SJSA1 (cell line): ENCODE measurements at places on chromosomes 13 and 19. TPM values are rescaled to one million over a fixed set of nuclear protein-coding genes. Genes with fewer than 3 reads are reported as not detected.

Gene DCAF15
- total RNA-seq: 28.2 and 29.1 TPM in 2 replicates

Gene ZNF723
- total RNA-seq: not detected in 2 replicates

Gene RAB8A
- total RNA-seq: 44.8 and 69.5 TPM in 2 replicates

Gene CAPN12
- total RNA-seq: not detected in 2 replicates

Gene CGB1
- total RNA-seq: 1.00 TPM in 1 of 2 replicates, not detected in the other

Gene NLRP7
- not detected in 2 replicates for total RNA-seq

Gene ERFL
- not detected in 2 replicates for total RNA-seq

Gene SHANK1
- total RNA-seq: not detected in 2 replicates

Gene PRODH2
- not detected in 2 replicates for total RNA-seq

DNA sequence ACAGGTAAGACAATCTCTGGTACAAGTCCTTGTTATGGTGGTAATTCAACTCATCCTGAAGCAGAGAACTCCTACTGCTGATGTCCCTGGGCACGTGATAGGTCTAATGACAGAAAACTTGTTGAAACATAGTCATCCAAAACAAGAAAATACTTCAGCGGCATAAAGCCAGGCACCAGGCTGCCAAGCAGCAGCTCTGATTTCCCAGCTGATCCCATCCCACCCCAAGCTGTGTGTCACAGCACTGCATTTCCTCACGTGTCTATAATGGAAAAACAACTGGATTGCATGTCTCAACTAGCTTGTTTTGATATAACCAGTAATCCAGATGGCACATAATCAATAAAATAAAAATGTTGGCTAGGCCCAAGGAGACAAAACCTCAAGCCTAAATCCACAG is 64.8 kb downstream of the MIPEP start:
- DNase-seq: no peak
- no peak overlapping the region for H3K4me3 ChIP-seq
- no peaks in the 10 kb centered on the region for H3K36me3 ChIP-seq
- no peaks in the 10 kb centered on the region for H3K27me3 ChIP-seq
- H3K4me1 ChIP-seq: no peaks in the 10 kb centered on the region; the same call in 1 of the 2 replicates

- no peaks in the 10 kb centered on the region for H3K27me3 ChIP-seq
- no peak for DNase-seq
Observed at GRCh38 chr13:48656608-48657007, 2.9 kb downstream of the CYSLTR2 start.

- H3K4me1 ChIP-seq: peaks cover 20% of the 10 kb centered on the region
- H3K4me3 ChIP-seq: no peak overlapping the region
- no peak for DNase-seq
- peaks cover under 1% of the 10 kb centered on the region for H3K36me3 ChIP-seq
Observed at GRCh38 chr19:47637550-47637949, 28.6 kb downstream of the BICRA start.

DNA sequence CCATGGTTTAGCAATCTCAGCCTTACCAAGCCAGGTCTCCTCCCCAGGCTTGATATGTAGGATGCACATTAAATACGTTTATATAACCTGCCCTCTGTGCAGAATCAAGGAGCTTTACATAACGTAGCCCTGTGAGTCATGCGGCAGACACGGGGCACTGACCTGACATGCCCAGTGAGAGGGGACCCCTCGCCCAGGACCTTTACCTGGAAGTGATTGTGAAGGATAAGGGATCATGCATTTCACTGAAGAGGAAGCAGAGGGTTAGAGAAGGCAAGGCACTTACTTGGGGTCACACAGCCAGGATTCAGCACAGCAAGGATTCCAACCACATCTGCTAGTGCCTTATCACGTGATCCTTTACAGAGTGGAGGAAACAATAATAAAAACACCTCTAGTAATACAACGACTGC is 18.9 kb upstream of the FOSB start:
- no peak for DNase-seq
- no peaks in the 10 kb centered on the region for H3K27me3 ChIP-seq
- H3K36me3 ChIP-seq: no peaks in the 10 kb centered on the region
- H3K4me1 ChIP-seq: peaks cover 43% of the 10 kb centered on the region
- no peak overlapping the region for H3K4me3 ChIP-seq

DNA sequence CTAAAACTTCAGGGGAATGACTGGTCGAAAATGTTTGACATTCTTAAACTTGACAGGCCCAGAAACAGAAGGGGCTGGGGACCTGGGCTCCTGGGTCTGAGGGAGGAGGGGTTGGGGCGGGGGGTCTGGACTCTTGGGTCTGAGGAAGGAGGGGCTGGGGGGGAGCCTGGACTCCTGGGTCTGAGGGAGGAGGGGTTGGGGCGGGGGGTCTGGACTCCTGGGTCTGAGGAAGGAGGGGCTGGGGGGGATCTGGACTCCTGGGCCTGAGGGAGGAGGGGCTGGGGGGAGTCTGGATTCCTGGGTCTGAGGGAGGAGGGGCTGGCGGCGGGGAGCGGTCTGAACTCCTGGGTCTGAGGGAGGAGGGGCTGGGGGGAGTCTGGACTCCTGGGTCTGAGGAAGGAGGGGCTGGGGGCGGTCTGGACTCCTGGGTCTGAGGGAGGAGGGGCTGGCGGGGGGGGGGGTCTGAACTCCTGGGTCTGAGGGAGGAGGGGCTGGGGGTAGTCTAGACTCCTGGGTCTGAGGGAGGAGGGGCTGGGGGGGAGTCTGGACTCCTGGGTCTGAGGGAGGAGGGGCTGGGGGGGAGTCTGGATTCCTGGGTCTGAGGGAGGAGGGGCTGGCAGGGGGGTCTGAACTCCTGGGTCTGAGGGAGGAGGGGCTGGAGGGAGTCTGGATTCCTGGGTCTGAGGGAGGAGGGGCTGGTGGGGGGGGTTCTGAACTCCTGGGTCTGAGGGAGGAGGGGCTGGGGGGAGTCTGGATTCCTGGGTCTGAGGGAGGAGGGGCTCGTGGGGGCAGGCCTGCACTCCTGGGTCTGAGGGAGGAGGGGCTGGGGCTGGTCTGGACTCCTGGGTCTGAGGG is 5.5 kb upstream of the KLK6 start:
- no peak overlapping the region for H3K4me3 ChIP-seq
- no peaks in the 10 kb centered on the region for H3K4me1 ChIP-seq
- no peak for DNase-seq
- H3K27me3 ChIP-seq: 0 out of 2 replicates have a peak, but pooled peaks cover 10% of the 10 kb centered on the region
- H3K36me3 ChIP-seq: no peaks in the 10 kb centered on the region
- H3K27ac ChIP-seq: no peak overlapping the region

- peak overlapping the region; percentile 15; the same call in 1 of the 2 replicates for H3K4me3 ChIP-seq
- H3K27me3 ChIP-seq: 0 out of 2 replicates have a peak, but pooled peaks cover 2% of the 10 kb centered on the region
- peaks cover 11% of the 10 kb centered on the region for H3K4me1 ChIP-seq
- no peak for DNase-seq
- no peak overlapping the region for H3K27ac ChIP-seq
Observed at GRCh38 chr19:821231-821824, 427 bp downstream of the PLPPR3 start.

- no peak for DNase-seq
- no peak within 1 kb of the TSS for H3K27ac ChIP-seq
- H3K36me3 ChIP-seq: no peaks in the 10 kb centered on the region
Observed at GRCh38 chr19:48755084-48755641, at the start of gene FGF21. Gene FGF21 (plus strand): TSS chr19:48755524. CDS start chr19:48756237, 713 bp downstream.

DNA sequence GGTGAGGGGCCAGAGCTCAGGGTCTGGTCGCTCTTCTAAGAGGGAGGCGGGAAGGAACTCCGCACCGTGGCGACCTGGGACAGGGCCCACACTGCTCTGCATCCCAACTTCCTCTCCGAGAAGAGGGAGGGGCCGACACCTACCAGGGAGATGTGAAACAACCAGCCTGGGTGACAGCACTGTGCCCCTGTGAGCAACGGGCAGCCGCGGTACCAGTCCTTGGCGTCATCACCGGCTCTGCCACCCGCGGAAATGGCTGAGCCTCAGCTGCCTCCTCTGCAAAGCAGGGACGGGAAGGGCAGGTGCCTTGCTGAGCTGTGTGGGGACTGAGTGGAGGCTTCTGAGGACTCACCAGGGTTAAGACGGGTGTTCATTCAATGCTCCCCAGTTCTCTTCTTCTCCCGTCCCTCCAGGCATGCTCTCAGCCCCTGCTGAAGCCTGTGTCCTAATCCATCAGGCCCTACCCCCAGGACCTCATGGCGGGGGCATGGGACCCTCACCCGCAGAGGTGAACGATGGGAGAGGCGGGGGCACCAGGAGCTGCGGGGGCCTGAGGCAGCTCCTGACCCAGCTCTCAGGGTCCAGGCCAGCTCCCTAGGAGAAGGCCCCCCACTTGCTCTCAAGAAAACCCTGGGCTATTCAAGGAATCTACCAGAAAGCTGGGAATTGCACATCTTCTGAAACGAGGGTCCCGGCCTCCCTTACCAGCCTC is 9.3 kb downstream of the ZNF787 start:
- peaks cover 27% of the 10 kb centered on the region for H3K36me3 ChIP-seq
- no peaks in the 10 kb centered on the region for H3K4me1 ChIP-seq
- no peak overlapping the region for H3K27ac ChIP-seq
- no peaks in the 10 kb centered on the region for H3K27me3 ChIP-seq

DNA sequence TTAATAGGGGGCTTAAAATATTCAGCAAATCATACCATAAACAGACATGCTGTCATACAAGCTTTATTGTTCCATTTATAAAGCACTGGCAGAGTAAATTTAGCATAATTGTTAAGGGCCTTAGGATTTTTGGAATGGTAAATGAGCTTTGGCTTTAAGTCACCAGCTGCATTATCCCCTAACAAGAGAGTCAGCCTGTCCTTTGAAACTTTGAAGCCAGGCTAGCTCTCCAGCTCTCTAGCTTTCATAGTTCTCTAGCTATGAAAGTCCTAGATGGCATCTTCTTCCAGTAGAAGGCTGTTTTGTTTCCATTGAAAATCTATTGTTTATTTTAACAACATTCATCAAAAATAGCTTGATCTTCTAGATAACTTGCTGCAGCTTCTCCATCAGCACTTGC is 420.8 kb upstream of the GPC6 start:
- DNase-seq: no peak
- no peaks in the 10 kb centered on the region for H3K27me3 ChIP-seq
- H3K27ac ChIP-seq: peak overlapping the region; percentile 10; the same call in 1 of the 2 replicates
- peaks cover 34% of the 10 kb centered on the region for H3K4me1 ChIP-seq
- peak overlapping the region; percentile 28 for H3K4me3 ChIP-seq

DNA sequence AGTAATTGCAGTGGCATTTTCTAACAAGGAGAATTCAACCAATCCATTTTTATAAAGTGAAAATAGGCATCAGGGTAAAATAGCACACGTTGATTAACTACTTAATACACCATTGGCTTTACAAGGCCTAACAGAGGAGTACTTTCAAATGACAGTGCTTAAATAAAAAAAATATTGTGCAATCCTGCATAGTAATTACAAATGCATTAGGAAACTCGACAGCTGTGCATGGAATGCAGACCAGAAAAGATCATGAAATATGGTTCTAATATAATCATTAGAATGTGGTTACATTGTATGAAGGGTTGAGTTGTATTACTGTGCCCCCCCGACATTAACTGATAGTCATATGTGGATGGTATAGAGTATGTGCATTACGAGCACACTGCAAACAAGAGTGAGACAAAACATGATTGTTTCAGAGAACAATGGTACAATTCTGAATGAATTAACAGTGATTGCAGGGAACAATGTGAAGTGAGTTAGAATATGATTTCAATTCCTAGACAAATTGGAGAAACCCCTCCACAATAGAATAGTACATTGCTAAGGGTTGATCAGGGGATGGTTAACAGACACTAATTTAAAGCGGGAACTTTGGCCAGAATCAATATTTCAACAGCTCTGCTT is 270.6 kb downstream of the GPC5 start:
- no peaks in the 10 kb centered on the region for H3K4me1 ChIP-seq
- H3K36me3 ChIP-seq: no peaks in the 10 kb centered on the region
- H3K4me3 ChIP-seq: no peak overlapping the region
- no peaks in the 10 kb centered on the region for H3K27me3 ChIP-seq

DNA sequence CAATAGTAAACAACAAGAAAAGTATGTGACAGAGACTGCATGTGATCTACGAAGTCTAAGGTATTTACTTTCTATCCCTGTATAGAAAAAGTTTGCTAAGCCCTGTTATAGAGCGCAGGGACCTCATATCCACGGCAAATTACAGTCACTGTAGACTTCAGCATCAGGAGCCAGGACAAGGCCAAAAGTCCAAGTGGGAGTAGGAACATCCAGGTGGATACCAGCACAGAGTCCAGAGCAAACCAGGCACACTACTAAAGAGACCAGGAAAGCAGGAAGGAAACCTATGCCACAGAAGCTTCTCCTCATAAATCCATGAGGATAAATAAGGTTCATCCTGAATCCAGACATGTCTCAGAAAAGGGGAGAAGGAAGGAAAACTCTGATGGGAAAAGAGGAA is 342.2 kb upstream of the HTR2A start:
- no peak overlapping the region for H3K27ac ChIP-seq
- DNase-seq: no peak
- H3K4me3 ChIP-seq: no peak overlapping the region
- no peaks in the 10 kb centered on the region for H3K4me1 ChIP-seq

DNA sequence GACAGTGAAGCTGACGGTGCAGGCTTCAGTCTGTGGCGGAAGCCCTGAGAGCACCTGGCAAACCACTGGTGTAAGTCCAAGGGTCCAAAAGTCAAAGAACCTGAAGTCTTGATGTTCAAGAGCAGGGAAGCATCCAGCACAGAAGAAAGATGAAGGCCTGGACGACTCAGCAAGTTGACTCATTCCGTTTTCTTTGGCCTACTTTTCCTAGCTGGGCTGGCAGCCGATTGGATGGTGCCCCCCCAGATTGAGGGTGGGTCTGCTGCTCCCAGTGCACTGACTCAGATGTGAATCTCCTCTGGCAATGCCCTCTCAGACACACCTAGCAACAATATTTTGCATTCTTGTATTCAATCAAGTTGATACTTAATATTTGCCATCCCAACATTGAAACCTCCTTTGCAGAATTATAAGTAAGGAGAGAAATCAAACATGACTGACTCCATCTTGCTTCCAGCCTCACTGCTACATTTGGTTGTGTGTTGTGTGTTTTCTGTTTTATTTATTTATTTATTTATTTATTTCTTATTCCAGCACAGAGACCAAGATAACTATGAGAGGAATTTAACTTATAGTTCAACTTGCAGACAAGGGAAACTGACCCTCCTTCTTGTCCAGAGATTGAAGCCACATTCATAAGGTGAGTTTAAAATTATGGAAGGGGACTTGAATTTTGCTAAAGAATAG is 32.8 kb downstream of the IGFL2 start:
- no peaks in the 10 kb centered on the region for H3K27me3 ChIP-seq
- H3K4me1 ChIP-seq: peaks cover 37% of the 10 kb centered on the region
- no peaks in the 10 kb centered on the region for H3K36me3 ChIP-seq
- peak; percentile 68 for DNase-seq

GRCh38 chr19:32498648-32499200 is 82.3 kb upstream of the PDCD5 start:
- no peaks in the 10 kb centered on the region for H3K36me3 ChIP-seq
- H3K27me3 ChIP-seq: no peaks in the 10 kb centered on the region; the same call in 1 of the 2 replicates
- H3K4me3 ChIP-seq: no peak overlapping the region
- DNase-seq: no peak
